ENCODE measurements at places on chromosomes 16 and 17. TPM values are rescaled to one million over a fixed set of nuclear protein-coding genes. Genes with fewer than 3 reads are reported as not detected.

TBC1D28 gene
- total RNA-seq, result not detected

EFCAB5 gene
- 2.6 TPM for total RNA-seq

MPO gene
- total RNA-seq, result 14.1 TPM

HOXB9 gene
- total RNA-seq, result not detected

AATK gene
- total RNA-seq, result 10.4 TPM

Measured in skeletal muscle tissue (tissue), 5 donors.